ENCODE measurements at places on chromosomes 16 and 17.

DNA sequence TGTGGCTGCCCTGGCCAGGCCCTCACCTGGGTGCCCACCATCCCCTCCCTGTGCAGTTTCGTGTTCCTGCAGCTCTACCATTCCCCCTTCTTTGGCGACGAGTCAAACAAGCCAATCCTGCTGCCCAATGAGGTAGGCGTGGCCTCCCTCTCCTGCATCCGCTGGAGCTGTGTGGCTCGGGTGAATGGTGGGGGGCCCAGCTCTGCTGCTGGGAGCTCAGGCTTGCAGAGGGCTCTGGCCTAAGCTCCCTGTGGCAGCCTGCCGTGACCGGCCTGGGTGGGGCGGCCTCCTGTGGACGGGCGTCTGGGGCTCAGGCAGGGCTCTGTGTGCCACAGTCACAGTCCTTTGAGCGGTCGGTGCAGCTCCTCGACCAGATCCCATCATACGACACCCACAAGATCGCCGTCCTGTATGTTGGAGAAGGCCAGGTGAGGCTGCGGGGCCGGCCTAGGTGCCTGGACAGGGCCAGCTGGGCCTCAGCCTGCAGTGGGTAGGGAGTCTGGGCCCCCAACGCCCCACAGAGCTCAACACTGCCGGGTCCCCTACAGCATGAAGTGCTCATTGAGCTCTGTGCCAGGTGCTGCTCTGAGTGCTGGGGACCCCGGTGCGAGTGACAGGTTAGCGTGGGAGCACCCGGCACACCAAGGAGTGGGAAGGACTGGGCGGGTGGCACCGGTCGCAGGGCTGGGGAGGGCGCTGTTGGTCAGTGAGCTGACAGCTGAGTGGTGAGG, 37.3 kb downstream of the TSC2 start:
- DNase-seq: no peak

- DNase-seq: no peak
These were observed 205.4 kb downstream of the COPRS start for GRCh38 chr17:31653691-31654090.

GRCh38 chr16:8587065-8587464, 3.2 kb downstream of the TMEM114 start:
- no peak for DNase-seq

DNA sequence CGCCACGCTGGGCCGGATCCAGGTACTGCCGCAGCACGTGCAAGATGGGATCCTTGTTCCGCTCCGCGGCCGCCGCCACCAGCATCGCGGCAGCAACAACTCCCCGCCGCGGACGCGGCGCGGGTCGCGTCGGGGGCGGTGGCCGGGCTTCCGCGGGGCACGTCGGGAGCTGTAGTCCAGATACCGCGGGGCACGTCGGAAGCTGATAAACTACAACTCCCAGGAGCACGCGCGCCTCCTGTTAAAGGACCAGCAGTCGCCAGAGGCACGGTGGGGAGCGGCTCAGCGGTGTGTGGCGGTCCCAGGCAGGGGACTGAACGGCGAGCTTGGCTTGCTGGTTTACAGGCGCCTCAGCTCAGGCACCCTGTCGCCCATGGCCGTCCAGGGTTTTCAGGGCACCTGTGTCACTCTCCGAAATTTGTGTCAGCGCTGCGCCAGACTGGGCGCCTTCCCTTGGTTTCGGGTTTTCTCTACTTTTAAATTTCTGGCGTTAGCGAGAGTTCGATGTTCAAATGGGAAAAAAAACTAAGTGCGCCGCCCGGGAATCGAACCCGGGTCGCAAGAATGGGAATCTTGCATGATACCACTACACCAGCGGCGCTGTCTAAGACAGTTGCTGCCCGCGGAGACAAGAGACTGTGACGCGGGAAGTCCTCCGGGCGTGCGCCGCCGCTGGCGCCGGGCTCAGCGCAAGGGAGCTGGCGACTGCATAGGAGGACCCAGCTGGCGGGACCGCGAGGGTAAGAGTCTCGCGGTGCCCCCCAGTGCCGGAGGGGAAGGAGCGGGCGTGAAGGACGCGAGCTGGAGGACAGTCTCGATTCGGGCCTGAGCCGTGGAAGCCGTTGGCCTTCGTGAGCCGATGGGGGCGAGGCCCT, at the start of gene METTL26:
TSS of gene METTL26 (minus strand) at position 100 of the 875 bp plus-strand sequence. CDS start at position 85, 15 bp downstream.
- DNase-seq: peak; percentile 86

DNA sequence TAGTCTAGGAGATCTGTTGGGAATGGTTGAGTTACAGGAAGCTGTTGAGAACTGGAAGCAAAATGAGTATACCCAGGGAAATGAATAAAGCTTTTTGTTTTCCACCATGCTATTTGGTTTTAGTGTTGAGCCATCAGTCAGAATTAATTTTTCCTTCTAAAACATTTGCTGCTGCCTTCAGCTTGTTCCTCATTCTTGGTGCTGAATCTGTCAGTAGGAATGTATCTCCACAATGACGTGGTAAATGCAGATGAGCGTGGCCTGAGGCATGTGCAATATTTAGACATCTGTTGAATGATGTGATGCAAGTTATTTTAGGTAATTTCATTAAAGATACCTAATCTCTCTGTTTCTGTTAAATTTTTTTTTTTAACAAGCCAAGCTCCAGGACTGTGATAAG, 10.9 kb downstream of the HAPSTR1 start:
- DNase-seq: no peak

DNA sequence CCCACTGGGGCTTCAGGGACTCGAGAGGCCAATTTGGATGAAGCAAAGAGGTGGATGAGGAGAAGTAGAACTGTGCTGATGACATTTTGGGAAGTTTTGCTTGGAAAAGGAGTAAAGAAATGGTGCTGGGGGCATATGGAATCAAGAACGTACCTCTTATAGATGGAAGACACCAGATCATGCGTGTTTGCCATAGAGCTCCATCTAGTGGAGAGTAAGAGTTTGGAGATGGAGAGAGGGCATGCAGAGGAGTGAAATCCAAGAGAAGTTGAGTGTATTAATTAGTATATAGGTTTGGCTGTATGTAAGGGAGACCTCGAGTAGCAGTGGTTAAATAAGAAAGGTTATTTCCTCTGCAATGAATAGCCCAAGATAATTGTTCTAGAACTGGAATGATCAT, 56.0 kb downstream of the SHISA6 start:
- DNase-seq: no peak
